Umbilical cord (tissue), 2 donors: ENCODE measurements at places on chromosomes 5 and 9. TPM values are rescaled to one million over a fixed set of nuclear protein-coding genes. Genes with fewer than 3 reads are reported as not detected.

The RNF224 gene
- not detected for total RNA-seq

The NPDC1 gene
- 6.5 TPM for total RNA-seq

The SYK gene
- 9.6 TPM for total RNA-seq

DNA sequence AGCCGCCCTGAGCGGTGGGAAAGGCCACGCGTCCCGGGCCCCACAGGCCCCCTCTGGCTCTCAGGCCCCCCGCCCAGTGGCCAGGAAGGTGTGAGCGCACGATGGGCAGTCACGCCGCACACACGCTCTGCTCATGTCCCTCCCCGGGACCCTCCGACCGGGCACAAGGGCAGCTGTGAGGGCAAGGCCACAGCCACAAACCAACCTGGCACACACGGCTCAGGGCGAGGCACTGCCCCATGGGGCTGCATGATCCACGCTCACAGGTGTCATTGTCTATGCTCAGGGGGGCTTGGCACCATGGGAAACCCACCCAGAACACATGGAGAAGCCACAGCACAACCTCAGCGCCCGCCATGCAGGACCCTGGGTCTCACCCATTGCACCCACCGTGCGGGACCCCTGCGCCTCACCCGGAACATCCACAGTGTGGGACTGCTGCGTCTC is 51.3 kb downstream of the SLC12A7 start:
- DNase-seq = no peak

DNA sequence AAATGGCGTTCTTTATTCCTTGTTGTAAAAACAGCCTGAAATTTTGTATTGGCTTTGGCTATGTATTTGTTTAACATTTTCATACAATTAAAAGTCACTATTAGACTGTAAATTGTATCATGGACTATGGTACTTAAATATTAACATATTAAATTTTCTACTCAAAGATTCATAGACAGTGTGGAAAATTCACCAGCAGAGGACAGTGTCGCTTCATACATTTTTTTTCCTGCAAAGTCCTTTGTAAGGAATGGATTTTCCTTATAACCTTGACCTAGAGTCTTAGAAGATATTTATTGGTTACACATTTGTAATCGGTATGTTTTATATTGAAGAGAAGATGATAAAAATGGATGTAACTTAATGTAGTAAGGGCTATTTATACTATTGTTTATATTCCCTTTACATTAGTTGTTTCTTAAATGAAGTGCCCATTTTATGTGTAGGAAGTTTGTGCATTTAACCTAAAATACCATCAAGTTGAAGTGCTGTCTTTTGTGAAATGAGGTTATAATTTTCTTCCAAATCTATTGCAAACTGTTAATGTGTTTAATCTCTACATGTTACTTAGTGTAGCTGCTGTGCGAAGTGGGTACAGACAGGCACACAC is 150.1 kb downstream of the KDM4C start:
- DNase-seq = peak; percentile 55

DNA sequence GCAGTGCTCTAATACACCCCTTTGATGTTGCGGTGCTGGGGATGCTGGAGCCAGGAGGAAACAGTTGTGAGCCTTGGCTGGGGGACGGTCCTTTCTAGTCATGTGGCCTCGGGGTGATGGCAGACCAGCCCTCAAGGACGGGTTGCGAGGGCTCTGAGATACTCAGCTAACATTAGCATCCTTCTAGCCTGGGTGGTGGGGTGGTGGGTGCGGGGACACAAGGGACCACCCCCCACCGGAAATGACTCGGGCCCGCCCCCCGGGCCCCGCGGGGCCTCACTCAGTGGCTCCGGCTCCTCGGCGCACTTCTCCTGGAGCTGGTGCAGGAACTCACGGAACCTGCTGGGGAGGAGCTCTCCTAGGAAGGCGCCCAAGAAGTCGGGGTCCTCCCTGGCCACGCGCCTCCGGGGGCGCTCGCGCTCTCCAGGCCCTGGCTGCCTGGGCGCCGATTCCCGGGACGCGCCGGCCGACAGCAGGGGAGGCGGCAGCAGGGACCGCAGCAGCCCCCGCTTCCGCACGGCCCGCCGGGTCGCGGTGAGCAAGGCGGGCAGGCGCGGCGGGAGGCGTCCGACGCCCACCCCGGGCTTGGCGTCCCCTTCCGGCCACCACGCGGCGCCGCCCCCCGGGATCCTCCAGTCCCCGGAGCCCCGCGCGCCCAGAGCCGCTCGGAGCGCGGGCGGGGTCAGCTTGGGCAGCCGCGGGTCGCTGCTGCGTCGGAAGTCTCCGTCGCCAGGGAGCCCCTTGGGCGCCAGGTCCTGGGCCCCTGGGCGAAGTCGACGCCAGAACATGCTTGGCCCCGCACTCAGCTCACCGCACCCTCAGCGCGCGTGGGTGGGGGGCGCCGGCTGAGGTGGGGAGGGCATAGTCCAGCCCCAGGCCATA is 873 bp downstream of the C9orf50 start:
- peak; percentile 55 for DNase-seq

The SLCO6A1 gene
- 2.9 TPM for total RNA-seq

- DNase-seq = no peak
These were observed 141.2 kb downstream of the PARP8 start for GRCh38 chr5:50807661-50808060.

DNA sequence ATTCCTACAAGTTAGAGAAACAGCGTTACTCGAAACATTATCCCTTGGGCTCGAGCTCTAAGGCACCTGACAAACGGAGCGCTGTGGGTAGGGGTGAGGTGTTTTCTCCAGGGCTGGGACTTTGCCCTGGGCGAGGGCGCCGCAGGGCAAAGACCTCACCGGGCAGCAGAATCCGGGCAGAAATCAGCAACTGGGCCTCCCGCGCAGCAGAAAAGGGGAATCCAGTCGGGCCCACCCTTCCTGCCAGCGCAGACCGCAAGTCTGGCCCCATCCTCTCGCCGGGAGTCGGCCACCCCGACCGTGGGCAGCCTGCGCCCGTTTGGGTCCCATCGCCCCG is 430 bp upstream of the MSH3 start:
- DNase-seq = no peak

DNA sequence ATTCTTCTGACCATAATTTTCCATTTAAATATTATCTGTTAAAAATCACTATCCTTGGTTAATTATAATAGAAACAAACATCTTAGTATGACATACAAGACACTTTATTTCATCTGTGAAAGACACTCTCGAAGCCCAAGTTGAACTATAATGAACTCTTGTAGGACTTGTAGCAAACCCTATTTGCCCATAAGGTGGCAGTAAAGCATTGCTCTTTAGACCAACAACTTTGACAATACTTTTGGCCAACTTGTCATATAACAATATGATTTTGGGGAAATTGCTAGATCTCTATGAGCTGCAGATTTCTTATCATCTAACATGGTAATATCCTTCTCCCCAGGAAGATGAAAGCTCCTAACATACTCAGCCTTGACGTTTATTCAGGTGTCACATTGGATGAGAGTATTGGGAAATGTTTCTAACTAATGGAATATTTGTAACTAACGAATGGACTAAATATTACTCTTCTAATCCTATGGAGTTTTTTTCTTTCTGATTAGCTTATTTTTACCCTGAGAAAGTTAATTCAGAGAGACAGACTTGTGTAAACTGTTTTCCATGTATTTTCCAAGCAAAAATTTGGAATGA is 11.0 kb downstream of the SPINK14 start:
- peak; percentile 53 for DNase-seq
